ENCODE measurements at places on chromosomes 5 and 9.

DNA sequence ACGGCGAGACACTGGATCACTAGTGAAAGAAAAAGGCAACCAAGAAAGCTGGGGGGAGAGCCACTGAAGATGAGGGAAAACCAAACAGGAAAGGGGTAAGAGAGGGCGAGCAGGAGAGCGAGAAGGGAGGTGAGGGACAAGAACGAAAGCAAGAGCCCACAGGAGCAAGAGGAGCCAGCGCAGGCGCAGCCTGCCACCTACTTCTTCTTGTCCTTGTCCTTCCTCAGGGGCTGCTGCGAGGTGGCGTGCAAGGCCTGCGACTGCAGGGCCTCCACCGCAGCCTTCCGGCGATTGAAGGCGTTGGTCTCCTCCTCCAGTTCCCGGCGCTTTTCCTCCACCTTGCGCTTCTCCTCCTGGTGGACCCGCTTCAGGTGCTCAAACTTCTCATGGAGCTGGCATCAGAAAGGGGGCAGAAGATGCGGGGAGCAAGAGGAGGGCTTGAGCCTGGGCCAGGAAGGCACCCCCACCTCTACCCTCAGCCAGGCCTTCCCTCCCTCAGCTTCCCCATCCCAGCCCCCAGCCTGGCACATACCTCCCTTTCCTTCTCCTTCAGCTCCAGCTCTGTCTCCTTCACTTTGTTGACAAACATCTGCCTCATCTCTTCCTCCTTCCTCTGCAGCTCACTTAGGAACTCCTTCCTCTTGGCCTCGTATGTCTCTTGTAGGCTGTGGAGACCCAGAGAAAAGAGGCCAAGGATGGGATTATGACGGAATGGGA lies 13.5 kb downstream of the CCNI2 start:
- no peak for DNase-seq

DNA sequence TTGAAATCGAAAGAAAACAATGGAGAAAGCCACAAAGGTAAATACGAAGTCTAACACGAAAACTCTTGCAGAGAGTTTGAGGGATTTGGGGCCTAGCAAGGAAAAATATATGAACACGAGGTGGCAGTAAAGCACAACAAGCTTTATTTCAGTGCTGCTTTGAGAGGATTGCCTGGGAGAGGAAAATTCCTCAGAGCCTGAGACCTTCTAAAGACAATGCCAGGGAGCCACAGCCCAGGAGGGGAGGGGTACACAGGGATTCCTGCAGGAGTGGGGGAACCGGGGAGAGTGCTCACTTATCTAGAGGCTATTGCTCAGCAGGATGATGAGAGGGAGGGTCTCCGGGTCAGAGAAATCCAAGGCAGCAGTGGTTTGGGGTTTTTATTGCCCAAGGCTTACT lies 134.9 kb upstream of the ADCY2 start:
- no peak for DNase-seq

DNA sequence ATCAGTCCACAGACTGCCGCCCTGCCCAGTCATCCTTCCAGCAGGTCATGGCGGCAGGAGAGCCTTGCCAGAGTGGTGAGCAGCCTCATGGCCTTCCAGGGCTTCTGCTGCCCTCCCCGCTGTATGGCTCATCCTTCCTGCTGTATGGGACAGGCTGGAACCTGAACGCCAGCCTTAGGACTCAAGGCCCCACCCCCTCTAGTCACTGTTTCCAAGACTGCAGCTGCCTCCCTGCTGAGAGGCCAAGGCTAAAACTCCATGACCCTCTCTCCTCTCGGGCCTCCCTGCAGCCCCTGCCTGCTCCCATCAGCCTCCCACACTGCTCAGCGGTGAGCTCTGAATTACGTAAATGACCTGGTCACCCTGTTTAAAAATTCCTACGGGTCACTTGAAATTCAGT lies 227.5 kb downstream of the AGTPBP1 start:
- no peak for DNase-seq

GRCh38 chr5:72021651-72022357 lies 85.5 kb upstream of the MAP1B start:
- DNase-seq = no peak

- DNase-seq = no peak
Observed at GRCh38 chr5:76787237-76787636, 31.6 kb upstream of the F2RL1 start.

DNA sequence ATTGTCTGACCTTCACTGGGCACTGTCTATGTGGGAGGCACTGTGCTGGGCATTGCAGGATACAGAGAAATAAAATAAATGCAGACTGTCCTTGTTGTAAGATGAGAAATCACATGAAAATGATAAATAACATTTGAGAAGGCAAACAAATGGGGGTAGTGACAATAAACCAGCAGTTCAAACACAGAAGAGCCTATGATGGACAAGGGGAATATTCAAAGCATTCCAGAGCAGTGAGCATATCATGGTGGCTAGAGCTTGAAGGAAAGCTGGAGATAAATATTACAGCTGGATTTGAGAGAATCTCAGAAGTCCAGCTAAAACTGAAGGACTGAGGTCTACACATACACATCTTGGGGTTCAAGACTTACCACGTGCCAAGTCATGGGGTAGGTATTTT lies 209.9 kb downstream of the ASTN2 start:
- no peak for DNase-seq

DNA sequence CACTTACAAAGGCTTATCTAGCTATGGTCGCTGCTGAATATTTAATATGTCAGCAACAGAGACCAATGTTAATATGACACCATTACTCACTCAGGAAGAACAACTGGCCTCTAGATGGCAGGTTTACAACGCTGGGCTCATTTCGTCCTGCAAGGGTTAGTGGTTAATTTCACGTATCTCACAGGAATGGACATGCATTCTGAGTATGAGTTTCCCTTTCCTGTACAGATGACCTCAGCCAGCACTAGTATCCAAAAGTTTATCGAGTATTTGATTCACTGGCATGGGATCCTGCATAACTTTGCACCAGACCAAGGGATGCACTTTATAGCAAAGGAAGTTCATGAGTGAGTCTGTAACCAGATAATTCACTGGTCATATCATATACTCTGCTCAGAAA lies 8.7 kb upstream of the TRPC7 start:
- DNase-seq = no peak

GRCh38 chr9:109229682-109230081 lies 62.6 kb upstream of the FRRS1L start:
- DNase-seq = no peak

- no peak for DNase-seq
Observed at GRCh38 chr5:66982470-66982869, 214.1 kb downstream of the CD180 start.

DNA sequence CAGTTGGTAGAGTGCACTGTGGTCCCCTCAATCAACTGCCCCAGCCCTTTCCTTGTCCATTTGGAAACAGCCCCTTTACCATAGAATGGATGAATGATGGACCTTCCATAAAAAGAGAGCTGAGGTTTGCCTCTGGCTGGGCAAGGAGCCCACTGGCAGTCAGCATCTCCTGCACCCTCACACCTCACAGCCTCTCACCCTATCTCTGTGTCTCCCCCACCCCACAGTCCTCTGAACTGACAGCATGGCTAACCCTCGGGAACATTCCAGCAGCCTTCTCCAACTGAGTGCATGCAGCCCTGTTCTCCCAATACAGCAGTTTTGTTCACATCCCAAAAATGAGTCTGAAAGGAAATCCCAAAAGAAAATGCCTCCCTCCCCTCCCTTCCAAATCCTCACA lies 51.7 kb downstream of the RETREG1 start:
- no peak for DNase-seq

DNA sequence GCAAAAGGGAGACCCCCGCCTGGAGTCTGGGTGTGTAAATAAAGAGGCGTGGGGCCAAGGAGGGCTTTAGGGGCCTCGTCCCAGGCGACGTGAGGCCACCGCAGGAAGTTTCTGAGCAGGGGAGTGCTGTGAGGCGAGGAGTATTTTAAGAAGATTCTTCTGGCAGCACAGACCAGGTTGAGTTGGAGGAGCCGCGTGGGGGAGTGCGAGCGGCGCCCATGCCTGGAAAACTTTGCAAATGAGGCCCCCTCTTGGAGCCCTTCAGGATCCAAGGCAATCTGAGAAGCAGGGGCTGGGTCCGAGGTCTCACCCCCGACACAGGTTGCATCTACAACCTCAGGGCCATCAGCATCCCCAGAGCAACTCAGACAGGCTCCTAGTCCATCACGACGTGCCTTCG lies 24.3 kb upstream of the CPLX2 start:
- no peak for DNase-seq

DNA sequence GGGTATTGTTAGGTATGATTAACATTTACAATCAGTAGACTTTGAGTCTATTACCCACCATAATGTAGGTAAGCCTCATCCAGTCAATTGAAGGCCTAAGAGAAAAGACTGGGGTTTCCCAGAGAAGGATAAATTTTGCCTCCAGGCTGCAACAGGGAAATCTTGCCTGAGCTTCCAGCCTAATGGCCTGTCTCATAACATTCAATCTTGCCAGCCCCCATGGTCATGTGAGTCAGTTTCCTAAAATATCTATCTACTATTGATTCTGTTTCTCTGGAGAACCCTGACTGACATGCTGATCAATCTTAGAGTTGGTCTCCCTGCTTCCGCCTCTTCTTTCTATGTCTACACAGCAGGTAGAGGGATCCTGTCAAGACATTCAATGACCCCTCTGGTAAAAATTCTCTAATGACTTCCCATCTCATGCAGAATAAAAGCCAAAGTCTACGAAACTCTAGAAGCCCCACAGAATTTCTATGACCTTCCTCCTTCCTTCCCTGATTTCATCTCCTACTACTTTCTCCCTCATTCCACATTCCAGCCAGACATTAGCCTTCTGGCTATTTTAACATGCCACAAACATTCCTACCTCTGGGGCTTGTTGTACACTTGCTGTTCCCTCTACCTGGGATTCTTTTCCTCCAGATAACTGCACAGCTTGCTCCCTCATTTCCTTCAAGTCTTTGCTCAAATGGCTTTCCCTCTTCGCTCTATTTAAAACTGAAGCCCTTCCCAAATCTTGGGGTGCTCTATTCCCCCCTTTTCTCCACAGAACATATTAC lies 60.2 kb downstream of the FBXW11 start:
- DNase-seq = no peak

GRCh38 chr5:139091439-139092156 lies 106.6 kb downstream of the SIL1 start:
- DNase-seq = no peak

DNA sequence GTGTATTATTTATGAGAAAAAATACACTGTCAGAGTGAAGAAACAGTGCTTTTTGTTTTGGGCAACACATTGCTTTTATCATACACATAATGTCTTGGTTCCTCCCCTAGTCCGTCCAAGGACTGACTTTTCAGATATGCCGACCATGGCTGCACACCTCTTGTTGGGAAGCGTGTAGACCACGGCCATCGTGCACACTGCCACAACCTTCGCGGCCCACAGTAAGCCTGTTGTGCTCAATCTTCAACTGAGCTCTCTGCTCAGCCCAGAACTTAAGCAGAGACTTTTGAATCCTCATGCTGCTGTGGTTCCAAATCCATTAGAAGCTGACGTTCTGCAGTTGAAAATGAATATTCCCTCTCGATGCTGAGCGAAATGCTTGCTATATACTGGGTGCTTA lies 157.6 kb upstream of the IRX2 start:
- no peak for DNase-seq

- DNase-seq = no peak
Observed at GRCh38 chr9:36207546-36208012, 16.9 kb downstream of the CLTA start.

DNA sequence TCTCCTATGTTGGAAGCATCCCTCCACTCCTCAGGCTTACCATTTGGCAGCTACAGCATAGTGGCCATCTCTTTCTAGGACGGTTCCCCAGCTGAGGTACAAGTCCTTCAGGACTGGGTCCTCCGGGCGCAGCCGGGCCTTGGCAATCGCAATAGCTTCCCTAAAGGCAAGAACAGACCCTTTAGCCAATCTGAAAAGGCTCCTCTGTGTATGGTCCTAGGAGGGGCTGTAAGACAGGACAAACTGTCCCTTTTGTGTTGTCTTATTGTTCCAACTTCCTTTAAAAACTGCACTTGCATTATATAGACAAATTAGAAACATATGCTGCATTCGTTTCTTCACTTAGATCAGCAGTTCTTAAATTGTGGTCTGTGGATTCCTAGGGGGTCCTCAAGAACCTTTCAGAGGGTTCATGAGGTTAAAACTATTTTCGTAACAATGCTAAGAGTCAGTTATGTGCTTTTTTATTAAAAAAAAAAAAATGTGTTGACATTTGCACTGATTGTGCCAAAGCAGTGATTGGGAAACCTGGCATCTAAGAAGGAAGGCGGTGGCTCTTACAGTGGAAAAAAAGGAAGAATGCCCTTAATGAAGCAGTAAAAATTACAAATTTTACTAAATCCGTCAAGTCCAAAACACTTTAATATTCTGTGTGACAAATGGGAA lies 38.7 kb downstream of the GEMIN5 start:
- no peak for DNase-seq

GRCh38 chr9:88216126-88216995 lies 78.1 kb upstream of the SPATA31C2 start:
- DNase-seq = no peak

- no peak for DNase-seq
Observed at GRCh38 chr5:112931473-112931872, 9.4 kb upstream of the REEP5 start.

DNA sequence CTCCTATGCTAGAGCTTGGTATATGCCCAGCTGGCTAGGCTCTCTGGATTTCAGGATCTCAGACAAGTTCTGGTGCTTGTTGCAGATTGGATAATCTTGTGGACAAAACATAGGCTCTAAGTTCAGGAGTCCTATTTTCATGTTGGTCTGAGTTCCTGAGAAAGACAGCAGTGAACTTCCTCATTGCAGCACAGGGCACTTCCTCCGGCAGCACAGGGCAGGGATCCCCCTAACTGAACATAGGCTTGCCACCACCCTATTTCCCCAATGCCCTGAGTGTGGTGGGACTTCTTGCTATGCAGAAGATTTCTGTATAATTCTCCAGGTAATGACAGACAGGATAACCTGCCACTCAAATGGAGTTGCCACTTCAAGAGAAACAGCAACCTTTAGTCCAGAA lies 220.1 kb downstream of the PIK3R1 start:
- DNase-seq = no peak
